Panc1 (cell line): ENCODE measurements at places on chromosomes 7 and 10.

GRCh38 chr7:28258240-28258639, 77.6 kb upstream of the JAZF1 start:
- no peak overlapping the region for H3K27ac ChIP-seq
- no peak for DNase-seq
- H3K27me3 ChIP-seq, result peaks cover 16% of the 10 kb centered on the region
- H3K36me3 ChIP-seq, result no peaks in the 10 kb centered on the region
- H3K4me3 ChIP-seq, result no peak overlapping the region

GRCh38 chr7:90938371-90938770, 325.9 kb upstream of the FZD1 start:
- no peaks in the 10 kb centered on the region for H3K36me3 ChIP-seq
- no peak overlapping the region for H3K4me3 ChIP-seq
- no peaks in the 10 kb centered on the region for H3K27me3 ChIP-seq
- no peak for DNase-seq
- no peak overlapping the region for H3K27ac ChIP-seq

DNA sequence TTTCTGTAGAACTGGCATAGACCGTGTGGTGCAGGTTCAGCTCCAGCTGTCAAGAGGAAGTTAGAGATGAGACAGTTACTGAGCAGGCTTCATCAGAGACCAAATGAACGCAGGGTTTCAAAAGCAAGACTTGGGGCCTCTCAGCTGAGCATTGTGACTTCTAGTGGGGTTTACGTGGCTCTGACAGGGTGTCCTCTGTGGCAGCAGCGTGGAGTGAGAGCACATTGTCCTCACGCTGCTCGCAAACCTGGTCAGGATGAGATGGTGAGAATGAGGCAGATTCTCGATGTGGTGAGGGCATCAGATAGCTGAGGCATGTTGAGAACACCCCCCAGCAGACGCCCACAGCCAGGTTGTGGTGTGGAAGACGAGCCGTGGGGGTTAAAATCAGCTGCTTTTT, 126.0 kb downstream of the DNAJB6 start:
- H3K4me3 ChIP-seq, result no peak overlapping the region
- no peaks in the 10 kb centered on the region for H3K4me1 ChIP-seq
- no peaks in the 10 kb centered on the region for H3K36me3 ChIP-seq
- H3K27ac ChIP-seq, result no peak overlapping the region
- no peaks in the 10 kb centered on the region for H3K27me3 ChIP-seq
- DNase-seq, result no peak

GRCh38 chr7:20217193-20217948, at the start of gene MACC1:
MACC1 (minus strand) TSS chr7:20217384; CDS start chr7:20161862, 55,522 bp downstream.
- H3K4me1 ChIP-seq, result no peaks in the 10 kb centered on the region
- peaks cover 2% of the 10 kb centered on the region; the same call in 1 of the 2 replicates for H3K36me3 ChIP-seq
- no peak for DNase-seq
- no peak within 1 kb of the TSS for H3K4me3 ChIP-seq
